ENCODE measurements at places on chromosomes 5 and 9. TPM values are rescaled to one million over a fixed set of nuclear protein-coding genes. Genes with fewer than 3 reads are reported as not detected.

The PCDHA1 gene
- not detected for total RNA-seq

The MEGF10 gene
- not detected for total RNA-seq

The NTRK2 gene
- total RNA-seq: 2.9 TPM

The NOXA1 gene
- 0.49 TPM for total RNA-seq

The FOXE1 gene
- 0.05 TPM for total RNA-seq

DNA sequence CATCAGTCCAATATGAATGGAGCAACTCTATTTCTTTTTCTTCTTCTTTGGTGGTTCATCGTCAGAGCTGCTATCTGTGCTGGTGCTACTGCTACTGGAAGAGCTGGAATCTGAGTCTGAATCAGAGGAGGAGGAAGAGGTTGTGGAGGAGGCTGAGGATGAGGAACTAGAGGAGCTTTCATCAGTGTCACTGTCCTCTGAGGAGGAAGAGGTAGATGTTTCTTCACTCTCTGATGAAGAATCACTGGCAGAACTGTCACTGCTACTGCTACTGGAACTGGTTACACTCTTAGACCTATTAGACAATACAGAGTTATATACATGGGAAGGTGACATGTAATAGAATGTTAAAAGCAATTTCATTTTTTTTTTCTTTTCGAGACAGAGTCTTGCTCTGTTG, 27.8 kb downstream of the ZCCHC10 start:
- no peak for DNase-seq

- DNase-seq: no peak
These were observed 31.8 kb upstream of the PCA3 start for GRCh38 chr9:76732341-76732958.

DNA sequence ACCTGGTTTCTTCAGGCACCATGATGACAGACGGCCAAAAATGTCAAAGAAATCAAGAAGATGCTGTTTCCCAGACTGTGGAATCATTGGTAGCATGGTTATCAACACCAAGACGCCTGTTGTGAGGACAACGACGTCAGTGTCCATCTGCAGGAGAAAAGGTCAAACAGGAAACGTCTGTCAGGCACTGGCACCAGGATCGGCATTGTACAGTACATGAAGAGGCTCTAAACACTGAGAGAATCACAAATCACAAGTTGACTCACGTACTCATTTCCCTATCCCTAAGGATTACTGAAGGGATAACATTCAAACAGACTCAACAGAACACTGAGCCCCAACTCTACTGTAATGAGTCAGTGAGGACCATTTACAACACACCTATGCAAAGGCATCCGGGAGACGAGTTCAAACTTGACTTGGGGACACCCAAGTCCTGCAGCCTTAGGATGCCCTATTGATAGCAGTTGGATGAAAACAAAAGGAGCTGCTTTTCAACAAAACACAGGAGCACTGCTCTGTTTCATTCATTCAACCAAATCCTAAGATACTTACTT, 21.0 kb downstream of the TSC1 start:
- no peak for DNase-seq

DNA sequence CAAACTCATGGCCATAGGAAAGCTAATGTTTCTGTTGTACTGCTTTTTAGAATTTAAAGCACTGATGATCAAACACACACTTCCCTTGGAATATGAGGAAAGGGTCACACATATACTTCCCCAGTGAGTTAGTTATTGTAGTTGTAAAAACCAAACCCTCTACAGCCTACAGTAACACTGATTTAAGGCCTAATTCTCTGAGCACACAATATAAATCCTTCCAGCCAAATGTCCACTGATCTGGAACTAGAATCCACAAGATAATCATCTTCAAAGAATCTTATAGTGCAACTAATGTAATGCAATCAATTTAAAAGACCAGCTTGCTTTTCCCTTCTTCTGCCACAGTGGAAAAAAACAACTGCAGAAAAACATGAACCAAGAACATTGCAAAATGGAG, 219.3 kb downstream of the CAAP1 start:
- no peak for DNase-seq

- peak; percentile 48 for DNase-seq
These were observed at the start of gene GSN for GRCh38 chr9:121267689-121268597. Gene GSN, plus strand, starts transcription at chr9:121268162. Its CDS starts 33,810 bp downstream, at chr9:121301972.

- no peak for DNase-seq
These were observed 223.4 kb downstream of the PARP8 start for GRCh38 chr5:50889790-50890189.

DNA sequence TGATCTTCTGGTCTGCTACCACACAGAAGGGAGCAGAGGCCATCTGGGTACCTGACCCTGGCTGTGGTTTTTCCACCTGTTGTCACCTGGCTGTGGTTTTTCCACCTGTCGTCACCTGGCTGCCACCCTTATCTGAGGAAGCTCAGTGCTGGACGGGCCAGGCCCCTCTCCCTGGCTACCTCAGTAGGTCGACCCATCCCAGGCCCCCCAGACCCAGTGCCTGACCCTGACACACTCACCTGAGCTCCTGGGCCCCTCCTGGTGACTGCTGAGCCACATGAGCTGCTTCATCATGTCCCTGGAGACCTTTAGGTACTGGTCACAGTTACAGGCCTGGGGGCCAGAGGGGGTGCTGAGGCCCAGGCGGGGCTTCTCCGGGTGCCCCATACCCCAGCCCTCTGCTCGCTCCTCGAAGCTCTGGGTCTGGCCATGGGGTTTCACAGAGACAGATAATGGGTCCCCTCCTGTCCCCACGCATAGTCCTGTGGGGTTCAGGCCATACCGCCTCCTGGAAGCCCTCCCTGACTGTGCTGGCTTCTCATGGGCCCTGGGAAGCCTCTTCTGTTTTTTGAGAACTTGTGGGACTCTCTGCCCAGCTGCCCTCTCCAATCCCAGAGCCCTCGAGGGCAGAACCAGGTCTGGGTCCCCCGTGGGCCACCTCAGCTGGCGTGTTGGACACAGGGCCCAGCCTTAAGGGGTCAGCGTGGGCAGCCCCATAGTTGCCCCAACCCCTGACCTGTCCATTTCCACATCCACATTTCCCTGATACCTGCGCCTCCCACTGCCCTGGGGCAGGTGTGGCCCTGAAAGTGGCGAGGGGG, 7.5 kb upstream of the NRARP start:
- no peak for DNase-seq

DNA sequence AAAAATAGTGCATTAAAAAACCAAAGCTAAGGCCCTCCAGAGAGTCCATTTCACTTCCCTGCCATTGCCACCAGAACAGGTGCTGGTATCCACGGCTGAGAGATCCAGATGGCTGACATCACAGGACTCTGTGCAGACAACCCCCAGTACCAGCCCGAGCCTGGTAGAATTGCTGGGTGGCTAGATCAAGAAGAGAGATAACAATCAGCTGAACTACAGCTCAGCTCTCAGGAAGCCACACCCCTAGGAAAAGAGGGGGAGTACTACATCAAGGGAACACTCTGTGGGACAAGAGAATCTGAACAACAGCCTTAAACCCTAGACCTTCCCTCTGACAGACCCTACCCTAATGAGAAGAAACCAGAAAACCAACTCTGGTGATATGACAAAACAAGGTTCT, 73.8 kb upstream of the SLIT3 start:
- no peak for DNase-seq

- DNase-seq: no peak
These were observed 24.4 kb upstream of the SMIM15 start for GRCh38 chr5:61186634-61187033.

DNA sequence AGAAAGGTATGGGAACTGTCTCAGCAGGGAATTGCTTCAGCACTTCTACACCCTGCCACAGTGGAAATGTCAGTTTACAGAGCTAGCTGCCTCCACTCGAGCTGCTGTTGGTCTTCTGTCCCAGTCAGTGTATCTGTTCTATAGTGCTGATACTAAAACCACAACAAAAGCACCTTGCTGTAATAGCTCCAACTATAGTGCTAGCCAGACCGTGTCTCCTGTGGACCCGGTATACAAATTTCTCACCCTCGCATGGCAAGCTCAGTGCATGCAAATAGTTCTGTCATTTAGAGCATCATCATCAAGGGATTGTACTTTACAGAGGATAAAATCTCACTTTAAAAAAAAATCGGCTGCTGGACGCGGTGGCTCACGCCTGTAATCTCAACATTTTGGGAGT, 51.5 kb upstream of the IQGAP2 start:
- DNase-seq: no peak

- DNase-seq: no peak
These were observed 33.8 kb downstream of the WNK2 start for GRCh38 chr9:93217706-93218105.

DNA sequence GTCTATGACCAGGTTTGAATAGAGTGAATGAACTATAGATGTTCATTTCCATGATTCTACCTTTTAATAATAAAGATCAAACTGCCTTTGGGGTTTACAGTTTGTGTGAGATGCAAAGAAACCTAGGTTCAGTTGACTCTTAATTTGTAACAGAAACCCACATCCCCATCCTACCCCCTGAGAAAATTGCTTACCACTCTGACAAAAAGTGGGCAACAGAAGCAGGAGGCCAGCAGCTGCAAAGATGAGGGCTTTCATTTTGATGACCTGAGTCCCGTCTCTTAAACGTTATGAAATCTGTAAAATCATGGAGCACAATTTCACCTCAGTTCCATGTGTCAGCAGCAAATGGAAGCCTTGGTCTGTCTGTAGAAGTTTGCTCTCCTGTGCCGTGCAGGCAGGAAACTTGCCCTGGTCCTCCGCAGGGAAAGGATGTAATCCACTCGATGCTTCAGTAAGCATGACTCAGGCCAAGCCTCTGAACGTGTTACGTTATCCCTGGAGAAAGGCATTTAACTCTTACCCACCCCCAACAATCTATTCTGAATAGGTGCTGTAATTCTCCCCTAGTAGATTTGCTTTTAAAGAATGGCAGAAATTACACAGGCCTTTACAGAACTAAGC, at the start of gene F2RL2:
F2RL2 (minus strand) TSS at position 431 of the 624 bp plus-strand sequence; CDS start at position 258, 173 bp downstream.
- DNase-seq: no peak

DNA sequence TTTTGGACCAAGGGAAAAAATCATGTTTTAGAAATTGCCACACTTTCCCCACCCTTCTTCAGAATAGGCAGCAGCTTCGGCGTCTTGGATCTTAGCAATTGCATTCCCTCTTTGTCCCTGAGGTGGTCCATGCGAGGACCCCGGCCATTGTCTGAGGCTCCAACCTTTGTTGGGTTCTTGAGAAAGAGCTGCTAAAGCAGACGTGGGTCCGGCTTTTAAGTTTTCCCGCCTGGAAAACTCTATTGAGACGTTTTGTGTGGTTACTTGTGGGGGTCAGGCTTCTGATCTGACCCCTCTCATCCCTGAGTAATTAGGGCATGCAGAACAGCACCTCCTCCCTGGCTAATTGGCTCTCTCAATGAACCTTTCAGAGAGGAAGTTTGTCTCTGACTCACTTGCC, 509.6 kb upstream of the TNC start:
- no peak for DNase-seq

GRCh38 chr5:37791321-37791720, 48.5 kb downstream of the GDNF start:
- DNase-seq: no peak

- no peak for DNase-seq
These were observed 117.7 kb downstream of the MRPL36 start for GRCh38 chr5:1681955-1682354.

DNA sequence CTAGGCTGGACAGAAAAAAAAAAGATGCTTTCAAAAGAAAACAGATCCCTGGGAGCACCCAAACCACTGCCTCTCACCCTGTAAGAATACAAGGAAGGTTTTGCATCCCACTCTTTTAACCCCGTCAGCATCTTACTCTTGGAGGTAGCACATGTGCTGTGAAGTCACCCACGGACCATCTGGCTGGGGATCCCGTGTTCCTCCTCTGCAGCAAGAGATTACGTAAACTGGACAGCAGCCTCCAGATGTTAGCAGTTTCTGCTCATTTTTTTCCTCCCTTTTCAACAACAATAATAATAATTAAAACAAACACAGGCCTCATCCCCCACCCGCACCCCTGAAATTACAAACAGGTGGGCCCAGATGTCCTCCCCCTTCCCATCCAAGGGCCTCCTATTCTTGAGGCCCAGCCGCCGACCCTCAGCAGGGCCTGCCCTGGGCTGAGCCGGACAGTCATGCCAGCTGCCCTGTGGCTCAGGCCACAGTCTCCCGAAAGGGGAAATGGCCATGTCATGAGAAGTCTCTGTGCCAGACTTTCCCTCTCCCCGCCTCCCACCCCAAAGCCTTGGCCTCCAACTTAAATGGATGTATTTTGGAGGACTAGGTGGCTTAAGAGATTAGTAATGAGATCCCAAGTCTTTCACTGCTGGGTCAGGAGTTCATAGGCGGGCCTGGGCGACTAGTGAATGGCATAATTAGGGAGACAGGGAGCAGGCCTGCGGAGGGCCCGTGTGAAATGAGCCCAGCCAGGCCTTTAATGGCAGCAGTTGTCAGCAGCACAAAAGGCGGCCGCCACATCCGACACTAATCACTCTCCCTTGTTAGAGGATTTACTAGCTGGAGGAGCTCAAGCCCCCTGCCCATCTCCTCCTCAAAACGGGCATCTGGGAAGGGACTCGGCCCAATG, 165.1 kb downstream of the PAPPA start:
- DNase-seq: no peak

DNA sequence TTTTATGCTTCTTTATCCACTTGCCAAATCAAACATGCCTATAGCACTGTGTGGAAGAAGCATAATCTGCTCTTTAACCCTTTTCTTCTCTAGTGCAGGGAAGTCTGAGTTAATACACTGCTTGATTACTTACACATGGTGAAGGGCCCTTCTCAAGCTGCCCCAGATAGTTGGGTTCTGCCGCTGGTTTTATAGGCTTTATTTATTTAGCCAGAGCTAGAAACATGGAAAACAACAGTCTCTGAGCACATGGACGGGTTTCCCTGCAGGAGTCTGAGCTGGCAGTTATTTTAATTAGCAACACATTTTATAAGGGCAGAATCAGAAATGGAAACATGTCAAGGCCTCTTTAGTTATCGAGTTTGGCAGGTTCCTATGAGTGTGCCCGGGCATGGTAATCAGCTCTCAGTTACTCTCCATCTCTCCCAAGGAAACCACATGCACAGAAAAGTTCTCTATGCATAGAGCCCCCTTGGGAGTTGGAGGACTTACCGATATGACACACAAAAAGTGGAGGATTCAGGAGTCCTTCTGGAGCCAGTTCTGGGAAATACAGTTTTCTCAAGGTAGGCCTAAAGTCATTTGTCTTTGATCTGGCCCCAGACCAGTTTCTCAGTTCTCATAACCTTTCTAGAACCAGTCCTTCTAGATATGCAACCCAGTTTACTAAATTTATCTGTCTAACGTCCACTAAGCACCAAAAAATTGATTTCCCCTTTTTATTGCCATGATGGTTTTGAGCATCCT, 564.8 kb downstream of the ACTL7B start:
- no peak for DNase-seq
